ENCODE measurements at places on chromosomes 3 and 15.

GRCh38 chr3:71662568-71662967 is 62.6 kb downstream of the EIF4E3 start:
- no peak for DNase-seq

- DNase-seq: no peak
Observed at GRCh38 chr3:33032938-33033337, 64.0 kb downstream of the GLB1 start.

DNA sequence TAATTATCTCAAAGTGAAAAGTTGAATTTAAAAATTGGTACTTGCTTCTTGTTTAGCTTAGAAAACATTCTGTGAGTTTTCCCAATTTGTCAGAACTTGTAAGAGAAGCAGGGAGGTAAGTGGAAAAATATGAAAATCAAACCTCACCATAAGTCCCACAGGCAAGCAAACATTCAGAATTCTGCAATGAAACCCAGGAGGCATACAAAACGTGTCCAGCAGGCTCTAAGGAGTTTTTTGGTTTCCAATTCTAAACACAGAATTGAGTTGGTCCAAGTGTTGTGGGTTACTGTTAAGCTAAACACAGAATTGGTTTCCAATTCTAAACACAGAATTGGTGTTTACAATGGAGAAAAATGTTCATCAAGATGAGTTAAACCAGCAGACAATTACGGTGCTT is 27.1 kb upstream of the ACKR4 start:
- DNase-seq: no peak

DNA sequence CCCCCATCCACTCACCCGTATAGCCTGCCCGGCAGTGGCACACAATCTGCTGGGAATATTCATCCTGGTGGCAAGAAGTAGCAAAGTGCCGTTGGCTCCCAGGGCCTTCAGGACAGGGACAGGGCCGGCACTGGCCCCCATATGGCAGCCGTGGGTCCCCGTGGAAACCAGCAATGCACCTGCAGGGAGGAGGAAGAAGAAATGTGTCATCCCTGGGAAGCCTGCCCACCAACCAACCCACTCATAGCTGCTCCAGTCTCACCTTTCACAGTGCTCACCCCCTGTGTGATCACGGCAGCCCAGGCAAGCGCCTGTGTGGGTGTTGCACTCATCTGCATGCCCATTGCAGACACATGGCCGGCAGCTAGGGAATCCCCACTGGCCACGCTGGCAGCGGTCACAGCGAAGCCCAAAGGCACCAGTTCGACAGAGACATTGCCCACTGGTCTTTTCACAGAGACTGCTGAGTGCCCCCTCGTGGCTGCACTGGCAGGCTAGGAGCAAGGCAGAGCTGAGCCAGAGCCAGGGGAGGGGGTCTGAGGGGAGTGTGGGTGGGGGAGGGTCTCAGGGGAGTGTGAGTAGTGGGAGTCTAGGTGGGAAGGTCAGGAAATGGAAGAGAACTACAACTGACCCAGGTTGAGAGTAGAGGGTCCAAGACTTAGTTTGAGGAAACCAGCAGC is 4.5 kb upstream of the USP19 start:
- DNase-seq: no peak

DNA sequence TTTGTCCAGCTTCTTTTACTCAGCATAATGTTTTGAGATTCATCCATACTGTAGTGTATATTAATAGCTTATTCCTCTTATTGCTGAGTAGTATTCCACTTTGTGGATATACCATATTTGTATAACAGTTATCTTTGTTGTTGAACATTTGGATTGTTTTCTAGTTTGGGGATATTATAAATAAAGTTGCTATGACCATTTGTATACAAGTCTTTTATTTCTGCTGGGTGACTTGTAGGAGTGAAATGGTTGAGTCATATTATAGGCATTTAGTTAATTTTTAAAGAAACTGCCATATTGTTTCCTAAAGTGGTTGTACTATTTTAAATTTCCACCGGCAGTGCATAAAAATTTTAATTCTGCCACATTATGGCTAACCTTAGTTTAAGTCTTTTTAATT is 53.4 kb downstream of the RPL39L start:
- DNase-seq: no peak

DNA sequence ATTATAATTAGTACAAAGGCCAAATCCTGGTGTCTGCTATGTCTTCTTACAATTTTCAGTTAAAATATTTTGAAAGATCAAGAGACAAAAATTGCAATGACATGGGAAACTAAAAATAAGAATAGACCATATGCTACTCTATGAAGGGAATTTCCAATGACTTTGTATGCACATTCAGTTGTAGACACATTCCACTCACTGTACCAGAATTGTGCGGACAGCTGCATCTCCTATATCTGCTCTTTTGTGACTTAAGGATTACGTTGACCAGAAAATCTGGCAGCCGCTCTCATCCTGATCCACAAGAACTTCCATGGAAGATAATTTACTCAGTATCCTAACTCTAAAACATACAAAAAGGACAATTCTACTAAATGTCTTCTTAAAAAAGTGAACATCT is 493.9 kb upstream of the KCNMB2 start:
- DNase-seq: no peak

- no peak for DNase-seq
Observed at GRCh38 chr3:172139528-172140276, 100.3 kb downstream of the FNDC3B start.

DNA sequence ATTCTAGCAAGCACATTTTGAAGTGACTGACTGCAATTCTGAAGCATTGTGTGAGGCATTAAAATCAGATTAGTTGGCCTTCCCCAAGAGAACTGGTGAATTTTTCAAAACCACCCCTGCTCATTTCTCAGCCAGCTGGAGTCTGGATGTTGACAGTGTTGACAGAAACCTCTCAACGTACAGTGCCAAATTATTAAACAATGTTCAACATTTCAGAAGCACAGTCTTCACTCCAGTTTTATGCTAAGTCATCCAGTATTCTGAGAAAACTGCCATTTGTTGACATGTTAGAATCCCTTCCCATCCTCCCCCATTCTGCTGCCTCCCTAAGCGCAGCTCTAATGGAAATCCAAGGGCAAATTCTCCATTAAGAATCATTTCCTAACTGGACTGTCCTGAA is 369.3 kb upstream of the TRIM42 start:
- DNase-seq: no peak

Measured in HuH-7 (cell line).